ENCODE measurements at places on chromosomes 12 and 14. TPM values are rescaled to one million over a fixed set of nuclear protein-coding genes. Genes with fewer than 3 reads are reported as not detected.

- H3K27me3 ChIP-seq = peaks cover 26% of the 10 kb centered on the region
- no peak for DNase-seq
- no peak overlapping the region for H3K4me3 ChIP-seq
- H3K4me1 ChIP-seq = peaks cover 46% of the 10 kb centered on the region
Measured at GRCh38 chr12:51841727-51842126, 6.8 kb downstream of the FIGNL2 start.

Gene HEBP1
- 33.4 TPM for polyA plus RNA-seq

Gene CLSTN3
- polyA plus RNA-seq = 10.5 TPM

DNA sequence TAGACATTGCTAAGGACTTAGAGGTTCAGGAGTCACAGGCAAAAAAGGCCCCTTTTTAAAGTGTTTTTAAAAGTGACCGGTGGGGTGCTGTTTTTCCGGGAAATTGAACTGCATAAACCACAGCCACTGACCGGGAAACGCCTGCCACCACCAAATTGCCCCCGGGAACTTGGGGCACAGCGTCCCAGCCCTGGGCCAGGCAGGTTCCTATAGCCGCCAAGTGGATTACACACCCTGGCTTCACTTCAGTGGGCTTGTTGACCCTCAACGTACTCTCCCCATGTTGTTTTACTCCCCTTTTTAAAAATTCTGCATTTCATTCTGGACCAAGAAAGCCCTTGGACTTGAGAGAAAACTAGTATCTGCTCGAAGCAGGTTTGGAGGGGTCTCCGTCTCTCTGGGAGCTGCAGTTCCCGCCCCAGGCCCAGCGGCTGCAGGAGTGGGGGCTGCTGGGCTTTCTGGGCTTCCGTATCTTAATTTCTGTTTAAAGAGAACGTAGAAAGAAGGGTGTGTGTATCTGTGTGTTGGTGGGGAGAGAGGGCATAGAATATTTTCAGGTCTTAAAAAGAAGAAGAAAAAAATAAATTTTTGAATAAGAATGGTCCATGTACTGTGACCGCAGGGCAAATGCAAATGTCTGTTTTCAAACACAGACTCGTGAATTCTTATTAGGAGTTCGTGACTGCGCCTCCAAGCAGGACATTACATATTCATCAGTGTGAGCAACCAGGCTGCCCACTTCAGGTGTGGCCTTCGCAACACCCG is 82.9 kb downstream of the PAPOLA start:
- H3K4me1 ChIP-seq = no peaks in the 10 kb centered on the region
- DNase-seq = no peak
- no peak overlapping the region for H3K27ac ChIP-seq
- H3K4me3 ChIP-seq = no peak overlapping the region
- H3K36me3 ChIP-seq = no peaks in the 10 kb centered on the region

Gene RESF1
- polyA plus RNA-seq = 82.9 TPM

DNA sequence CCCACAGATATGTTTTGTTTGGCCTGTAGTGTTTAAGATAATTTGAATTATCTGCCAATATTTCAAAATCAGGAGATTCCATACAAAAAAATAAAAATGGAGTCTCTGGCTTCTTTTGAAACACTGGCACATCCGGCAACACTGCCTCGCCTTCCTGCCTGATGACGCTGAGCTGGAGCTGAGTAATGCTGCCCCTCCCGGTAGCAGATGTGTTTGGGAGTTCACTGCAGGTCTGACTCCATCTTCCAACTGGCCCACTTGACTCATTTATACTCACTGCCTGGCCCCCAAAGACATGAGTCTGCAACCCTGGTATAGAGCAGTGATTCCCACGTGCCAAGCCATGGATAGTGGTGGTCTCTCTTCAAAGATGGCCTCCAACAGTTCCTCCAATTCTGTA is 7.4 kb downstream of the CIT start:
- no peaks in the 10 kb centered on the region for H3K27me3 ChIP-seq
- no peak overlapping the region for H3K27ac ChIP-seq

- H3K36me3 ChIP-seq = no peaks in the 10 kb centered on the region
- H3K4me3 ChIP-seq = peak overlapping the region; percentile 61
- H3K27me3 ChIP-seq = peaks cover 24% of the 10 kb centered on the region
- peaks cover 33% of the 10 kb centered on the region for H3K4me1 ChIP-seq
- H3K27ac ChIP-seq = peak overlapping the region; percentile 77
- no peak for DNase-seq
Measured at GRCh38 chr12:32402170-32402569, 2.8 kb downstream of the FGD4 start.

Gene KCNC2
- polyA plus RNA-seq = not detected

DNA sequence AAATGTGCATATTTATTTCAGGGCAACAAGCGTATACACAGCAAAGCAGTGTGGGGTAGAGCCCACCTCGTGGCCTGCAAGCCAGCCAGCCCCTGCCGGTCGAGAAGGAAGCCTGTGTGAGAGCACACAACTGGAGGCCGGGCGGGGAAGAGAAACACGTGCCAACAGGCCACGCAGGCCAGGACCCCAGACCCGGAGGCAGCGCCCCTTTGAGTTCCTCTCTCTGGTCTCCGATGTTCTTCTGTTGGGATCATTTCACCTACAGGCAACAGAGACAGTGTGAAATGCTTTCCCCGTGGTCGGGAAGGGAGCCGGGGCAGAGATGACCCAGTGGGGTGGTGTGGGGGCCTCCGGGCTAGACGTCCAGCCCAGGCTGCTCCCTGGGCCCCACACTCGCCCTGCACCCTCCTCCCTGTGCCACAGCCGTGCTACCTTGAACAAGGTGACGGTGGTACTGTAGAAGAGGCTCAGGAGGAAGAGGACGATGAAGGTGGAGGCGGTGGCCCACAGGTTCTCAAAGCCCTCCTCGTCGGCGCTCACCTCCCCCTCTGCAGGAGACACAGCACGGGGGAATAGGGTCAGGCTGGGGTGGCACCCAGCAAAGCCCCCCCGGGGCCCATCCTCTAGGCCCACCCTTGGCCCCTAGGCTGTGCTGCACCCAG is 325.5 kb downstream of the TMEM121 start:
- no peaks in the 10 kb centered on the region for H3K4me1 ChIP-seq
- no peak overlapping the region for H3K4me3 ChIP-seq
- DNase-seq = no peak
- no peak overlapping the region for H3K27ac ChIP-seq

Gene VRTN
- polyA plus RNA-seq = not detected

Gene RPGRIP1
- 4.7 TPM for polyA plus RNA-seq

DNA sequence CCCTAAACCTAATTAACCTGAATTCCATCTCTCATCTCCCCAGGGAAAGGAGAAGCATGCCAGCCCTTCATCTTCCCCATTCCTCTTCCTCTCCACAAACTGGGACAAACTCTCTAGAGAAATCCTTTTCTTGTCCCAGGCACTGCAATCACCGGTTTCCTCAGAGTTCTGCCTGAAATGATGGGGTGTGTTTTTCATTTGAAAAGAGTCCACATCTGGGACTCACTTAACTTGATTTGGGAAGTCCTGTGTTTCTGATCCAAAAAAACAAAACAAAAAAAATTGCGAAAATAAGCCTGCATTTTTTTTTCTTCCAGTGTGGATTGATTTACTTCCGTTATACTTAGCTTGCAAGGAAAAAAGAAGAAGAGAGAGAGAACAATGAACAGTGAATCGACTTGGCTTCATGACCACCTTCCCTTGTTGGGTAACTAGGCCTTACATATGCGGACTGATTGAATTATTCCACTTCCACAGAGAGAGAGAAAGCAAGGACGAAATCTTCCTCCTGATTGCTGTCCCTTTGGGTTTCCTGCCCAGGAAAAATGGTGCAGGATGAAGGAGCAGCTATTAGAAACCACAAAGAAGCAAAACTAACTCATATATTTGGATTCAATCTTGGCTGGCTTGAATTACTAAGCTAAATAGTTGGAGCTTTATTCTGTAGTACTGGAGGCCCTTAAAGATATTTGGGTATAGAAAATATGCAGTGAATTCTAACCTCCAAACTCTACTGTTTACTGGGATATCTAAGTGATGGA is 506.2 kb upstream of the TBX3 start:
- H3K4me1 ChIP-seq = no peaks in the 10 kb centered on the region
- H3K4me3 ChIP-seq = no peak overlapping the region
- DNase-seq = no peak
- no peak overlapping the region for H3K27ac ChIP-seq
- H3K27me3 ChIP-seq = no peaks in the 10 kb centered on the region

GRCh38 chr12:40063414-40063813 is 42.5 kb downstream of the SLC2A13 start:
- no peaks in the 10 kb centered on the region for H3K27me3 ChIP-seq
- DNase-seq = no peak
- H3K4me3 ChIP-seq = no peak overlapping the region
- no peaks in the 10 kb centered on the region for H3K36me3 ChIP-seq
- no peak overlapping the region for H3K27ac ChIP-seq

- no peak for DNase-seq
- no peak overlapping the region for H3K4me3 ChIP-seq
- H3K27me3 ChIP-seq = peaks cover 35% of the 10 kb centered on the region
- peaks cover 4% of the 10 kb centered on the region for H3K4me1 ChIP-seq
- H3K36me3 ChIP-seq = no peaks in the 10 kb centered on the region
Measured at GRCh38 chr14:99120526-99121318, 151.3 kb downstream of the BCL11B start.

DNA sequence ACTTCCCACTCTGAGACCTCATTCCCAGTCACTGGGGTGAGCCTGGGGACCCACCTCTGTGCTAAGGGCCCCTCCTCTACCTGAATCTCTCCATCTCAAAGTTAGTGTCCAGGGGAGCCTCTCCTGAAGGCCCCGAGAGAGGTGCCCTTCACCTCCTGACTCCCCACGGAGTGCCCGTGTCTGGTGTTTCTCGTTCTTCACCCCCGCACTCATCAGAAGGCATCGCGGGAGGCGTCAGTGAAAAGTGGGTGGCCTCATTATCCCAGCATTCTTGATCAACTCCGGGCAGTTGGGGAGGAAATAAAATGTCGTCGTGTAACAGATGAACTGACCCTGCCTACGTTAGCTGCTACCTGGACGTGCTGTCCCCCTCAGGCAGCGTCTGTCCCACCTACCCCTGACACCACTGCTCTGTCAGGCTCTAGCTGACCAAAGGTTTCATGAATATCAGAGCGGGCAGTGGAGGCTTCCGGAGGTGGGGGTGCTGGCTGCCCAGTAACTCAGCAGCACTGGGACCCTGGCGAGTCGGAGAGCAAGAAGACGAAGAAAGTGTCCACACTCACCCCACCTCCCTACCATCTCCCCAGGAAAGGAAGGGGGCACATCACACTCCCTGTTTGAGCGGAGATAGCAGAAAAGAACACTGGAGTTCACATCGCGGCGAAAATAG is 102.9 kb downstream of the PIWIL1 start:
- H3K4me1 ChIP-seq = no peaks in the 10 kb centered on the region
- H3K27me3 ChIP-seq = no peaks in the 10 kb centered on the region

- peaks cover 32% of the 10 kb centered on the region for H3K4me1 ChIP-seq
- H3K27ac ChIP-seq = no peak overlapping the region
- H3K27me3 ChIP-seq = no peaks in the 10 kb centered on the region
- no peaks in the 10 kb centered on the region for H3K36me3 ChIP-seq
- no peak overlapping the region for H3K4me3 ChIP-seq
Measured at GRCh38 chr14:100545359-100545758, 41.9 kb downstream of the BEGAIN start.

Gene GPR84
- polyA plus RNA-seq = 2.4 TPM

Gene NPFF
- 0.79 TPM for polyA plus RNA-seq
